ENCODE measurements at places on chromosomes 6 and 20.

GRCh38 chr6:111600588-111601445 is 4.9 kb downstream of the TRAF3IP2 start:
- DNase-seq: no peak

DNA sequence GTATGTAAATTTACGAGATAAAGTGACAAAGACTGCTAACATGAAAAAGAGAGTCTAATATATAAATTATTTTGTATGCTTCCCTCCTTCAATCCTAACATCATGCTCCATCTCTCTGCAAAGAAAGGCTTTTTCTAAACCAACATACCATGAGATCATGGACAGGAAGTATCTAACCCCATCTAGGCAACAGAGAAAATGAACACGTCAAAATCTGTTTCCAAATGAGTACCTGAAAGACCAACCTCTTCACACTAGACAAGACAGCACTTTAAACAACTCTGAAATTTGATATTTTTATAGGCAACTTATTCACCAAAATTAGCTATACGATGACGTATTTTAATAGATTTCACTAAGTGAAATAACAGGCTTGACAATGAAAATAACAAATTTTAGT is 54.6 kb downstream of the MAN1A1 start:
- DNase-seq: no peak

- DNase-seq: no peak
These were observed 28.7 kb downstream of the COL11A2 start for GRCh38 chr6:33163540-33163939.

DNA sequence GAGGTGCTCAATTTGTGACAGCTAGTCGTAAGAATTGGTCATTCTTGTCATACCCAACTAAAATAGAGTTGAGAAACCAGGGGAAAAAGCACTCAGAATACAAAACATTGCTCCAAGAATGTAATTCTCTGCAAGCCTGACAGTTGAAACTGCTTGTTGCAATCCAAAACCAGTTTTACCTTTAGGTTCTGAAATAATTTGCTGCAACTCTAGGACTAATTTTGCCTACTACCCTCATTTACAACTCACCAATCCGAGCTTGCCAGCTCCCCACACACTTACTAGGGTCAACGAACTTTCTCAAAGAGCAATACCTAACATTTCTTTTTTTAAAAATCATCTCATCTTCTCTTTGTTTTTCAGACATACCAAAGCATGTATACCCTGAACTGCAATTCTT is 29.7 kb downstream of the LIN28B start:
- no peak for DNase-seq

DNA sequence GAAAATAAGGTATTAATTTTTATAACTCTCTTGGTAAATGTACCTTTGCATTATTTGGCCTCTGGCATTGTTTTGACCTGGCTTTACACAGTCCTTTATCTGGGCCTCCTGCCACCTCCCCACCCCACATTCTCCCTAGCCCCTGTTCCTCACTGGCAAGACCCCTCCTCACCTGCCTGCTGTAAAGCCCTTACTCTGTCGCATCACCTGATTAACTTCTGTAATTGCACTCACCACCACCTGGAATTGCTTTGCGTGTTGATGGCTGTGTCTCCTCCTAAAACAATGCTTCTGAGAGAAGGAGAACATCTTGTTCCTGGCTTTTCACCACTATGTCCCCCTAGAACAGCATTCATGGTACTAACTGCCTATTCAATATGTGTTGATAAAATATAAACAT is 24.8 kb downstream of the SNX9 start:
- DNase-seq: no peak

DNA sequence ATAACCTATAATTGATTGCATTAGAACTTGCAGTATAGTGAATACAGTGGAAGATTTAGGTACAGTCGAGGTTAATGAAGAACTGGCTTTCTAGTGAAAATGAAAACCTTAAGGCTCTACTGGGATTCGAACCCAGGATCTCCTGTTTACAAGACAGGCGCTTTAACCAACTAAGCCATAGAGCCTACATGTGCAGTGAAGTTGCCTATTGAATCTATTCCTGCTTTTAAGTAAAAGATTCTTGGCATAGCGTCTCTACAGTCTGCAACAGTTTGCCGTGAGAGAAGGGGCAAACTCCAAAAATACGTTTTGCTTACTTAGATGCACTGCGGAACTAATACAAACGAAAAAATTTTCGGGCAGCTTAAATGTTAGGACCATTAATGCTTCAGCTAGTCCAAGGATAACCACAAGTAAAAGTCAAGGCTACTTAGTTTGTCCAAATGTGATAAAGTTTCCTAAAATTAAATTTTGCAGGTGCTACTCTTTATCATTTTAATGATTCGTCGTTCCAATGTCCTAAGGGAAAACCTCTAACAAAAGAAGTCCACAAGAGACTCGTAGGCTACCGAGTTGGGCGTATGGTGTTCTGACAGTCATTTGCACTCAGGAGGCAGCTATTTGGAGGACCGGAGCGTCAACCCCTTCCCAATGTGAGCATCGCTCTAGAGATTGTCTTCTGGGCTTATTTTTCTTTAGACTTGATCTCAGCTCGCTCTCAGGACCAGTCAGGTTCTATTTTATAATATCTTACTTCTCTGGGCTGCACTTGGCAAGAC is 31.3 kb upstream of the ZSCAN23 start:
- DNase-seq: no peak

DNA sequence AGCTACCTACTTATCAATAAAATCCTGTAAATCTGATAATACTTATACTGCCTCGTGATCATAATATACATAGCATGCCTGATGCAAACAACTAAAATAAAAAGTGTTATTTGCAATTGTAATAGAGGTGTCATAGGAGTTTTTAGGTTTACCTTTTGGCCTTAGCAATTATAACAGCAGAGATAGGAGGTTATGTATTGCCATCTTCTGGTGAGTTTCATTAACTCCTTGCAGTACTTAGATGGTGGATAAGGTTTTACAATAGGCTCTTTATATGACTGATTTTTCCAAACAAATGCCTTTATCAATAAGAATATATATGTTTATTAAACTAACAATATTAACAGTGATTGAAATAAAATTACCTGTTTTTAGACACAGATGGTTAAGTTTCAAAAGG is 27.8 kb upstream of the MYCT1 start:
- no peak for DNase-seq

Measured in NCI-H510A (cell line).